ENCODE measurements at places on chromosomes 12 and 14.

- no peak for DNase-seq
These were observed 1.4 kb upstream of the KIF5A start for GRCh38 chr12:57548488-57548887.

DNA sequence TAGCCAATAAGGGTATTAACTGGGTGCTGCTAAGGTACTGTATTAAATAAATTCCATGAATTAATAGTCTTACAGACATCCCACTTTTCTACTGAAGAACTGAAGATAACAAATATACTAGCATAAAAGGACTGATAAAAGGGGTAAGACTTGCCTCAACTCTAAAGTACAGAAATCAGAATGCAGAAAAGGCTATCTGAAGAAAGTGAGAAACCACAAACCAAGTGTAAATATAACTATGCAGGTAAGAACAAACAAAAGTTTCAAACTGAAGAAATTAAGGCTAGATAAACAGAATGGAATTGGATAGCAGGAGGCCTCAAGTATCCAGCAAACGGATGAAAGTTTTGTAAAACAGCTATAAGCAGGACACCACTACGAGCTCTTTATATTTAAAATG is 29.5 kb downstream of the YAF2 start:
- DNase-seq = no peak

- no peak for DNase-seq
These were observed at the start of gene NOVA1 for GRCh38 chr14:26597589-26598080. Gene NOVA1, minus strand, starts transcription at chr14:26598033. Its CDS starts 597 bp downstream, at chr14:26597436.

DNA sequence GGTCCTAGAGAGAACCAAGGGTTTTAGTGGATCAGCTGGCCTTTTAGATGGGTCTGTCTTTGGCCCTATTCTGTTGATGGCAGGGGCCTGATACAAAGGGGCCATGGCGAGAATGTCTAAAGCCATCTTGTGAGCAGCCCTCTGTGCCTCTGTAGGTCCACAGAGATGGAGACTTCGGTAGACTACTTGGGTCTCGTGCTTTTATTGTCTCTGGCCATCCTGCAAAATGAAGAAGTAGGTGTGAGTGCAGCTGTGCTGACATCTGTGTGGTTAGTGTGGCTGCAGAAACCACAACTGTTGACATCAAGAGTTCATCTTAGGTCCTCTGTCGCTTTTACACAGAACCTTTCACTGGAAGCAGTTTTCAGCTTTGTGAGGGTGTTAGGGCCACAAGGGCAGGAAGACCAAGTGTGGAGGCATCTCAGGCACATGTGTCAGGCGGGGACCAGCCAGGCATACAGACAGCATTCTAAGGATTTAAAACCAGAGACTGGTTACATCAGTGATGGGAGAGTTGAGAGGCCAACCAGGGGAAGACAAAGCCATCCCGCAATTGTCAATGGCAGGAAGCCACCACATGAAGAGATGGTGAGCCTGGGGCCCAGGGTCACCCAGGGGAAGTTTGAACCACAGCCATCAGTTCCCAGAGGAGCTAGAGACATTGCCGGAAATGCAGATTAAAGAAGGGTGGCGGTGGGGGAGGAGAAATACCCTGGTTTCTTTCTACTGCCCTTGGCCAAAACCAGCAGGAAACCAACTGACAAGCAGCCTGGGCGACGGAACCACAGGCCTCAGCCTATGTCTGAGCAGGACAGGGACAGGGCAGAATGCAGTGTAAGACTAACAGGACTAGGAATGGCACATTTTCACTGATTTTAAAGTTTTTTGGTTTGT is 13.0 kb upstream of the TPCN1 start:
- DNase-seq = no peak

DNA sequence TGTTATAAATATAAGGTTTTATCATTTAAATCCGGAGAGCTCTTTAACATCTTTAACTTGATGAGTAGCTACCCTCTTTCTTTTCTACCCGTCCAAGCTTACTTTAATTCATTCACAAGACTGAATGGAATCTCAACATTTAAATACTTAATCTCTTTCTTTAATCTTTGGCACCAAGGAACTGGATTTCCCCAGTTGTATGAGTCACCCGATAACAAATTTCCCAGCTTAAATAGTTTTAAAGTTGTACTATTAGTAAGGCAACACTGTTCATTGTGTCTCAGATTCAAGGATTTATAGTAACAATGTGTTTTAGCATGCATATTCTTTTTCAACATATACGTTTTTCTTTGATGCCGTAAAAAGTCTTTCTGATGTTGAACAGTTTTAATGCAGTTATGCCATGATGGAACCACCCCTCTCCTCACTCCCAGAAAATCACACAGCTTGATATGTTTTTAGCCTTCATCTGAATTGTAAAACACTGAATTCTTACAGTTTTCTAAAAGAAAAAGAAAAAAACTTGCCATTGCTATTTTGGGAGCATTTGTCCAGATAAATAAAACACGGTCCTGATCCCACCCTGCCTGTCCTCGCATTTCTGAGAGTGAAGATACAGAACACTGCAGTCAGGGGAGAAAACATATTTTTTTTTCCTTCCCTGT is 16.0 kb upstream of the LRP6 start:
- no peak for DNase-seq

DNA sequence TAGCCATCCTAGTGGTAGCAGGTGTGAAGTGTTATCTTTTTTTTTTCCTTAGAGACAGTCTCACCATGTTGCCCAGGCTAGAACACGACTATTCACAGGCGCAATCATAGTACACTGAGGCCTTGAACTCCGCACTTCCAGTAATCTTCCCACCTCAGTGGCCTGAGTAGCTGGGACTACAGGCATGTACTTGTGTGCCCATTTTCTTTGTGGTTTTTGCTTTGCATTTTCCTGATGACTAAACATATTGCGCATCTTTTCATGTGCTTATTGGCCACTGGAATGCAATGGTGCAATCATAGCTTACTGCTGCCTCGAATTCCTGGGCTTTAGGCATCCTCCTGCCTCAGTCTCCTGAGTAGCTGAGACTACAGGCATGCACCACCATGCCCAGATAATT is 33.3 kb upstream of the GCH1 start:
- no peak for DNase-seq

DNA sequence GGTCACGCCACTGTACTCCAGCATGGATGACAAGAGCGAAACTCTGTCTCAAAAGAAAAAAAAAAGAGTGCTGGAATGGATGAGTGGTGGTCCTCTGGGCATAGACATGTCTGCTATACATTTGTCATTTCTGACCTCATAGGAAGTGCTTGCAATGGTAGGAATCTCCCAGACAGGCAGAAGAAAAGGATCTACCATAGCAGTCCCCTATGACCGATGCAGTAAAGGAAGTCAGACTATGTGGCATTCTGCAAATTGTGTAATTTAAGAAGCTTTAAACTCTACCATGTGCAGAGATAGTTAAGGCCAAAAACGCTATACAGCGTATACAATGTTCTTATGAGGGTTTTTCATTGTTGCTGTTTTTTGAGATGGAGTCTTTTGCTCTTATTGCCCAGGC is 24.7 kb upstream of the RAP1B start:
- DNase-seq = no peak

GRCh38 chr12:87112571-87113345 is 856.6 kb upstream of the MGAT4C start:
- DNase-seq = peak; percentile 26

DNA sequence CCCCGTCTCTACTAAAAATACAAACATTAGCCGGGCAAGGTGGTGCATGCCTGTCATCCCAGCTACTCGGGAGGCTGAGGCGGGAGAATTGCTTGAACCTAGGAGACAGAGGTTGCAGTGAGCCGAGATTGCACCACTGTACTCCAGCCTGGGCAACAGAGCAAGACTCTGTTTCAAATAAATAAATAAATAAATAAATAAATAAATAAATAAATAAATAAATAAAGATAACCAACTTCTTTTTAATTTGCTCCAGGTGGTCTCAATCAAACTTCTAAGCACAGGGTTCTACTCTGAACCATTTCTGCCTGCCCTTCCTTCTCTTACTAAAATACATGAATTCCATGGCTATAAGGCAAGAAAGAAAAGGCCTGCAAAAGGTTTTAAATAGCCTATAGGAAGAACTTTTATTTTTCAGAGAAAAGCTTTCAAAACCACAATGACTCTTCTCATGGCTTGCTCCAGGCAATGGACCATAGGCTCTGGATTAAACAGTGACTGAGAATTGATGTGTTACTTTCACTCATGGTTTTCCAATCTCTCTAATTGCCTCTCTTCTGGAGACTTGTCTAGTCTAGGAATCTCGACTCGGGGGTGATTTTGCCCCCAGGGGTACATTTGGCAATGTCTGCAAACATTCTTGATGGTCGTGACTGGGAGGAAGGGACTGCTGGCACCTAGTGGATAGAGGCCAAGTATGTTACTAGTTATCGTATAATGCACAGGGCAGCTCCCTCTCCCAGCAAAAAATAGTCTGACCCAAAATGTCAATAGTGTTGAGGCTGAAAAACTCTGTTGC is 14.4 kb downstream of the IGF1 start:
- DNase-seq = no peak

- DNase-seq = no peak
These were observed 181.1 kb upstream of the STXBP6 start for GRCh38 chr14:25231004-25231403.

- DNase-seq = peak; percentile 19
These were observed 92.7 kb upstream of the DNM1L start for GRCh38 chr12:32586390-32586789.
